ENCODE measurements at places on chromosomes 11 and 22.

DNA sequence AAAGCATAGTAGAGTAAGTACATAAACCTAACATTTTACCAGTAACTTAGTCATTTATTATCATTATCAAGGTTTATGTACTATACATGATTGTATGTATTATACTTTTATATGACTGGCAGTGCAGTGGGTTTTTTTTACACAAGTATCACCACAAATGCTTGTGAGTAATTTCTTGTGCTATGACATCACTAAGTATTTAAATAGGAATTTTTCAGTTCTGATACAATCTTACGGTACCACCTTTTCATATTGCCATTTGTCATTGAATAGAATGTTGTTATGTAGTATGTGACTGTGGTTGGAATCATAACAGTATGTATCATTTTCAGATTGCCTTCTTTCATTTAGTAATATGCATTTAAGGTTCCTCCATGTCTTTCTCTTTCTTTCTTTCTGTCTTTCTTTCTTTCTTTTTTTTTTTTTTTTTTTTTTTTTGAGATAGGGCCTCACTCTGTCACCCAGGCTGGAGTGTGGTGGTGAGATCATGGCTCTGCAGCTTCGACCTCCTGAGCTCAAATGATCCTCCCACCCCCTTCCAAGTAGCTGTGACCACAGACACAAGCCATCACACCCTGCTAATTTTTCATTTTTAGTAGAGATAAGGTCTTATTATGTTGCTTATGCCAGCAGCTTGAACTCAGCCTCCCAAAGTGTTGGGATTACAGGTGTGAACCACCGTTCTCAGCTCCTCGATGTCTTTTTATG, 18.6 kb downstream of the ATM start:
- peak; percentile 61 for DNase-seq

DNA sequence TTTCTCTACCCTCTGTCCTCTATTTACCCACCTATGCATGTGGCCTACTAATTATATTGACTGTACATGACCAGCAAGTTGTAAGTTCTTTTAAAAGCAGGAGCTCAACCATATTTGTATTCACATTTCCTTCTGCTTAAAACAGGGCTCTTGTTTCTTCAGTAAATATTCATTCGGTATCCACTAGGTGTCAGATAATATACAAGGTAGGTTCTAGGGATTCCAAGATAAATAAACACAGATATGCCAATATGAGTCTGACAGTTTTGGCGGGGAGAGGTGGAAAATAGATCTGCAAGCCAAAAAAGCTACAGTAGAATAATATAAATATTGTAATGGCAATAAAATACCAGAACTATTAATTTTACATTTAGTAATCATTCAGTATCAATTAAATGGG, 15.3 kb upstream of the RAB30 start:
- no peak for DNase-seq

DNA sequence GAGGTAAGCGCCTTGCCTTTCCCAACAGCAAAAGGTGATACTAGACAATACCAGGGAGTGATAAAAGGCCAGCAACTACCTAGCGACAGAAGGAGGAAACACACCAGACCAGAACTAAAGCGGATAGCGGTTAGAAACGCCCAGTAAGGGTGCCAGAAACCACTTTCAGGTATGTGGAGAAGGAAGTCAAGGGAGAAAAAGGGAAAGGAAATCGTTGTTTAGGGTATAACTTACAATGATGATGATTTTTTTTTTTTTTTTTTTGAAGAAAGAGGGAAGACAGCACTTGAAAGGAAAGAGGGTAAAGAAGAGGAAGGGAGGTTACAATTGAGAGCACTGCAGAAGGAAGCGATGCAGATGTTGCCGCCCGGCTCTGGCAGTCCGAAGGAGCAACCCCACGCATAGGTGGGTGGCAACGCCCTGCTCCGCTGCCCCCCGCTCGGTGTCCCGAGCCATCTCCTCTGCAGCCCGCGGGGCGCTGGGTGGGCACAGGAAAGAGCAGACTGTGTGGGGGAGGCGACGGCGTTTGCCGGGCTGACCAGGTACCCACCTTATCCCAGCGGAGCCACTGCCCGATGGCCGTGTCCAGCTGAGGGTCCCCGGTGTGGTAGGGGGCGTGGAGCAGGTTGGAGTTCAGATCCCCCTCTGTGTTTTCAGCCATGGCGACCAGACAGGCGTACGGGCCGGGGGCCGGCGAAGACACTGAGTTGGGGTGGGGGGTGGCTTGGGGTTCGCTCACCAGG, 561 bp downstream of the PGM2L1 start:
- peak; percentile 34 for DNase-seq

- no peak for DNase-seq
Observed at GRCh38 chr11:120305286-120305685, 19.8 kb upstream of the TLCD5 start.

DNA sequence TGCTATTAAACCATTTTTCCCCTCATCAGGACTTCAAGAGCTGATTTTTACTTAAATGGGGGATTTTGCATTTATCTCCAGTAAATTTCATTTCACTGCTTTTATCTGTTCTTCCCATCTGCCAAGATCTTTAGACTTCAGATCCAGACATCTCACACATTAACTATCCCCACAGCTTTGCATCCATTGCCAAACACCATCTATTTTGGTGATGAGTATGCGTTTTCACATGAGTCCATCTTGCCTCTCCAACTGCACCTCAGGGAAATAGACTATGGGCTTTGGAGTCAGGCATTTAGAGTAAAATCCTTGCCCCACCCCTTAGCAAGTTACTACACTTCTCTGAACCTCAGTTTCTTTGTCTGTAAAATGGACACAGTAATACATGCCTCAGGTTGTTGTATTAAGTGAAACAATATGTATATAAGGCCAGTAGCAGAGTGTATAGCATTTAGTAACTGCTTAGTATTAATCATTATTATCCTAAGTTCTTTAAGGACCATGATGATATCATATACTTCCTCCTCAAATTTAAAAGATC, 53.6 kb upstream of the NFRKB start:
- DNase-seq = no peak

GRCh38 chr11:3942160-3942955, 86.9 kb downstream of the STIM1 start:
- DNase-seq = no peak

DNA sequence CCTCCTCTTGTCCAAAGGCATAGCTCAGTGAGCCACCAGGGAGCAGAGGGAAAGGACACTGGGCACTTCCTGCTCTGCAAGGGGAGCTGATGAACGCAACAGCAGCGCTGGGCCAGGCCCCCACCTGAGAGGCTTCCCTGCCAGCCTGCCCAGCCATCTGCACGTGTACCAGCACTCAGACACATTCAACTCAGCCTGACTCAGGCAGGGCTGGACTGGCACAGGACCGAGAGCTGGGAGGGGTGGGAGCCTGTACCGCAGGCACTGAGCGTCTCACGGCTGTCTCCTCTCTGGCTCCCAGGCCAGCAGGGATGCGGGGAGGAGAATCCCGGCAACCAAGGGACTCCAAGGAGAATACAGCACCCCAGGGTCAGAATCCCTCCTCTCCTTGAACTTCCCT, 411.8 kb downstream of the CTTN start:
- DNase-seq = no peak

DNA sequence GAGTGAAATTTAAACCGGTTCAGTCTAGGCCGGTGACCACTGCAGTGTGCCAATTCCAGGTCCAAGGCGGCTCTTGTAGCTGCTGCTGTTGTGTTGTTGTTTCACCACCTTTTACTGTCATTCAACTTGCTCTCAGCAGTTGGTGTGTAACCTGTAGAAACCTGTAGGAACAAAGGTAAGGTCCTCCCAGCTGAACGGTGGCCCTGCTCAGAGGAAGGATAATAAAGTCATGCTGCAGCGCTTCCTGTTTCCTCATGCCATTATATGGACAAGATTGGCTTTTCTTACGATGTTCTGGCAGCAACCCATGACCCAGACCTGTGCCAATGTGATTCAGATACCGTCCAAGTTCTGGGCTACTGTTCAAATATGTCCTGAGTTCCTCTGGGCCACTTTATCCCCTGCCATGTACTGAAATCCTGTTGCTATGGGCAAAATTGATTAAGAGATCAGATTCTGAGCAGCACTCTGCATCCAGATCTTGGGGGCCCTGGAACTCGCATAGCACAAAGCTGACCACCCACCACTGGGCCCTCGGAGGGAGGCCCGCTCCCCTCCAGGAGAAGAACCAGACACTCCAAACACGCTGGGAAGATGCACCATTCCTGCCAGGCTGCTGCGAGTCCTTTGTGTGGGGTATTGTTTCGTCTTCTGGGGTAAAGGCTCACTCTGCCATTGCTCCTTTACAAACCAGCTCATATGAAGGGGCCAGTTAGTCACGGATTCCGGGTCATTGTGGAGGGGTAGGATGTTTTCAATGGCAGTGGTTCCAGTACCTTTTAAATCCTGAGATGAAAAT, 13.2 kb downstream of the FAM181B start:
- DNase-seq = no peak

DNA sequence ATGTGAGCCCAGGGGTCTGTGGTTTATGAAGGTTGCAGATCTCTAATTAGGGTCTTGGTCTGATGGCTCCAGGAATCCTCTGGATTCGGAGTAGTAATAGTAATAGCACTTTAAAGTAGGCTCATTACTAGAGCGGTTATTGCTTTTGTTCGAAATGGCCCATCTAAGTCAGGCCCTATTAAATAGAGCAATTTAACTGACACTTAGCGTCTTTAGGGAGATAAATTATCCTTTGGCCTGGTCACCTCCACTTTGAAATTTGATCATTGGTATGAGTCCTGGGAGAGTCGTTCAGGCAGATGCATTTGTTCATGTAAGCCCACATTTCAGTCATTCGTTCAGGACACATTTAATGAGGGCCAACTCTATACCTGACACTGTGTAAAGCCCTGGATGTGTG, 54.8 kb downstream of the LDLRAD3 start:
- no peak for DNase-seq

DNA sequence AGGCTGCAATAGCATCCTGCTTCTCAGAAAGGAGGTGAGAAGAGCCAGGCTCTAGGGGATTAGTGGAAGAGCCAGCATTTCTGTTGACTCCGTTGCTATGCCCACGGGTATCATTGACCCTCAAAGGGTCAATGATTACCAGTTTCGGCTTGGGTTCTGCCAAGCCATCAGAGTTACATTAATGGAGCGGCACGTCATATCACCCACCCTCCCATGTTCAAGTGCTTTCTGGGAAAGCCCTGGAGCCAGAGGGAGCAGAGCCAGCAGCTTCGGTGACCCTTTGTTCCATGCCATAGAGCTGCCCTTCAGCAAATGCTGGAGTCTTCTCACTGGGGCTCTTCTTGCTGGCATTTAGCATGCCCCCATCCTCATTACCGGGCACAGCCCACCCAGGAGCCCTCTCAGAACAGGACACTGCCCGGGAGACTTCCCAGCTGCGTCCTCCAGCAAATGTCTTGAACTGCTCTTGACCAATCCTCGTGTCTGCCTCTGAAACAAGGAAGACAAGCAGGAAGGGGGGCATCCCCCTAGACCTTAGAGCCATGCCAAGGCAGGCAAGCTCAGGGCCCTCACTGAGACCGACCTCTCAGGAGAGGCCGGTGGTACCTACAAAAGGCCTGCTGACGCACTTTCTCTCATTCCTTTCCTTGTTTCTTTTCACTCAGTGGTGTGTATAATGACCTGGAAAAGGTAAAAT, 14.6 kb downstream of the KCNJ1 start:
- no peak for DNase-seq

DNA sequence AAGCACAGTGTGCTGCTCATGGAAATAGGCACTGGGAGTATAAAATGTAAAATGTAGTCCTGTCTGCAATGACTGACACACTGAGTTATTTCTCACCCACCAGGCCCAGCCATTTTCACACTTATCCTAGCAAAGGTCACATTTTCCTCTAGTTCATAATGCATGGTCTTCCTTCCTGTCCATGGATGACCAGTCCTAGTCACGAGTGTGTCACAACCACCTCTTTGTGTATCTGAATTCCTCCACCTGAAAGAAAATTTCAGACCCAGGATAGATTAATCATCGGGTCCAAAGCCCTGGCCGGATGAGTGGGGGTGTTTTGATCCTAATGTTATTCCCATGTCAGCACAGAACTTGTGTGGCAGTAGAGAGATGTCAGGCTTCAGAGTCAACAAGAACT, at the start of gene MRGPRX4:
MRGPRX4 (plus strand) TSS at position 172 of the 400 bp plus-strand sequence. CDS start 420 bp downstream, outside the sequence.
- DNase-seq = no peak

DNA sequence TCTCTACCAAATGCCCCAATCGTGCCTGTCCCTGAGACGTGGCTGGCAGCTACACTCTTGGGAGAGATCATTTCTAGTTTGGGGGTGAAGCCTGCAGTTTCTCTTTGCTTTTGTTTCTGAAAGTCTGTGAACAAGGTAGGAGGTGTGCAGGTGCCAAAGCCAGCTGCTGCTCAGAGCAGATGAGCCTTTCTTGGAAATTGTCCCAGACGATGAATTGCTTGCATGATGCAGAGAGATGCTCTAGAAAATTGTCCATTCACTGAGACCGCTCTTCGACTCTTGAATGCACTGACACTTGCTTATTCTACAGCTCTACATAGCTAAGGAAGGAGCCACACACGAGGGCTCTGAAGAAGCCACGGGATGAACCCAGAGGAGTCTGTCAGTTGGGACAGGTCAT, 225.6 kb upstream of the E2F8 start:
- no peak for DNase-seq

- DNase-seq = no peak
Observed at GRCh38 chr11:61480261-61480993, 28.1 kb upstream of the LRRC10B start.

DNA sequence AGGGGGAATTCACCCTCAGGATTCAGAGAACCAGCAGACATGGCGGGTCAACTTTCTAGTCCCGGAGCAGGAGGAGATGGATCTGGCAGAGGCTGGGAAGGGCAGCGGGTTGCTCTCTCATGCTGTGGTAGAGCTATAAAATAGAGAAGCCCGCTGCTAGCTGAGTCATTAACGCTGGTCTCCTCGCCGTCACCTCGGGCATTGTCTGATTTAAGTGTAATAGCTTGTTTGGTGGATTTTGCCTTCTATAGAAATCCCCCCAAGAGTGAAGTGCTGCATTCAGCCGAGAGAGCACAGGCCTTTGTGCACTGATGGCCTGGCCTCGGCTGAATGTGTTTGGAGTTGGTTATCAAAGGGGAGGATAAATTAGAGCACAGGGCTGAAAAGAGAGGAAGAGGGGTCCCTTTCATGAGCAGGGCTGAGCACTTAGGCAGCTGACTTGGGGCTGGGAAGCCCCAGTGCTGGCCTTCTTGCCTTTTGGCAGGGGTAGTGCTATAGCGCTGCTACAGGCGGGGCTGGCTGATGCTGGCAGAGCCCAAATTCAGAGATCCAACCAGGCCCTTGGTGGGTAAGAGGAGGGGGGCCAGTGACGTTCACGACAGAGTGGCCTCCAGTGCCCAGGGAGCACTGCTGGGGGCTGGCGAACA, 161.1 kb upstream of the CADM1 start:
- DNase-seq = no peak

DNA sequence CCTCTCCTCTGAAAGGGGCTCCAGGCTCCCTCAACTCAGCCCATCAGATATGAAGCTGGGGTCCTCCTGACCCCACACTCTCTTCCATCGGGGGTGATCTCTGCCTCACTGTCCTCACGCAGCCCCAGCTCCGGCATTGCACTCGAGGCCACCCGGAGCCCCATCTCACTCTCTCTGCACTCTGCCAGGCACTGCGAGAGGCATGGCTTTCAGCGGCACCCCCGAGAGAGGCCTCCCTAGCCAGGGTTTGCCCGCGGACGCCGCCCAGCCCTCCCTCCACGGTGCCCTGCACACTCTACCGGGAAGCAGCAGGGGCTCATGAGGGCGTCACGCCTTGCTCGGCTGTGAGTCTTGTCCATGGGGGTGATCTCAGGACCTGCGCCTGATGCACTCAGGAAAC, 436.2 kb downstream of the BRD1 start:
- DNase-seq = no peak

GRCh38 chr22:45218976-45219375, 21.7 kb downstream of the KIAA0930 start:
- DNase-seq = peak; percentile 41

GRCh38 chr11:86120807-86121206, 51.9 kb upstream of the PICALM start:
- DNase-seq = no peak

- DNase-seq = peak; percentile 13
Observed at GRCh38 chr22:31846161-31847115, 92.6 kb downstream of the DEPDC5 start.
